ENCODE measurements at places on chromosomes 7 and 10. TPM values are rescaled to one million over a fixed set of nuclear protein-coding genes. Genes with fewer than 3 reads are reported as not detected.

- no peak for DNase-seq
Measured at GRCh38 chr7:66296001-66296521, 90.9 kb downstream of the TPST1 start.

DNA sequence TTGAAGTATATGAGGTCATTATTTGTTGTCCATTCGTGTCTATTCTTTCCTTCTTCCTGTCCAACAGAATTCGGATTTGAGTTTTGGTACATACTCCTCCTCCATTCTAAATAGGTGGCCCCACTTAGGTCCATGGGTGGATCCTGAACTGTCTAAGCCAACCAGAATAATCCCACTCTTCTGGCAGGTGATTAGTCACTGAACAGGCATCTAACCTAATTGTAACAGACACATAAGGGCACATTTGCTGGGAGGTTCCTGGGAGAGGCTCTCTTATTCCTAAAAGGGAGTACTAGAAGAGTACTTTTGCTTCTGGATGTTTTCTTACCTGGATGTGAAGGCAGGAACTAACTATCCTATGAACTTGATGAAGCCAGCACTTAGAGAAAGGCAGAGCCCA lies 16.8 kb downstream of the LRRC72 start:
- DNase-seq, result no peak

DNA sequence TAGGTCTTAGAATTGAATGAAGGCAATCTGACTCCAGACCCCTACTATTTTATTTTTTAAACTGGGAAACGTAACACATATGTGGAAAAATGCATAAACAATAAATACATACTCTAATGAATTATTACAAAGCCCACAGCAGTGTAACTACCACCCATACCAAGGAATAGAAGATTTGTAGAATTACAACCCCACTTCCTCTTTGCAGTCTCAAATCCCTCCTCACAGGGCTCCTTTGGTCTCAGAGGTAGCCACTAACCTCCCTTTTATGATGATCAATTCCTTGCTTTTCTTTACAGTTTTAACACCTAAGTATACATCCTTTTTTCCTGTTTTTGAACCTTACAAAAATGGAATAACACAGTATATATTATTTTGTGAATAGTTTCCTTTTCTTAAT lies 6.7 kb upstream of the CCDC126 start:
- no peak for DNase-seq

GRCh38 chr7:55185321-55185802 lies 166.5 kb downstream of the EGFR start:
- no peak for DNase-seq

GRCh38 chr7:146659732-146660131 lies 543.1 kb downstream of the CNTNAP2 start:
- DNase-seq, result no peak

- DNase-seq, result no peak
Measured at GRCh38 chr7:118182593-118183427, 1.2 kb upstream of the LSM8 start.

DNA sequence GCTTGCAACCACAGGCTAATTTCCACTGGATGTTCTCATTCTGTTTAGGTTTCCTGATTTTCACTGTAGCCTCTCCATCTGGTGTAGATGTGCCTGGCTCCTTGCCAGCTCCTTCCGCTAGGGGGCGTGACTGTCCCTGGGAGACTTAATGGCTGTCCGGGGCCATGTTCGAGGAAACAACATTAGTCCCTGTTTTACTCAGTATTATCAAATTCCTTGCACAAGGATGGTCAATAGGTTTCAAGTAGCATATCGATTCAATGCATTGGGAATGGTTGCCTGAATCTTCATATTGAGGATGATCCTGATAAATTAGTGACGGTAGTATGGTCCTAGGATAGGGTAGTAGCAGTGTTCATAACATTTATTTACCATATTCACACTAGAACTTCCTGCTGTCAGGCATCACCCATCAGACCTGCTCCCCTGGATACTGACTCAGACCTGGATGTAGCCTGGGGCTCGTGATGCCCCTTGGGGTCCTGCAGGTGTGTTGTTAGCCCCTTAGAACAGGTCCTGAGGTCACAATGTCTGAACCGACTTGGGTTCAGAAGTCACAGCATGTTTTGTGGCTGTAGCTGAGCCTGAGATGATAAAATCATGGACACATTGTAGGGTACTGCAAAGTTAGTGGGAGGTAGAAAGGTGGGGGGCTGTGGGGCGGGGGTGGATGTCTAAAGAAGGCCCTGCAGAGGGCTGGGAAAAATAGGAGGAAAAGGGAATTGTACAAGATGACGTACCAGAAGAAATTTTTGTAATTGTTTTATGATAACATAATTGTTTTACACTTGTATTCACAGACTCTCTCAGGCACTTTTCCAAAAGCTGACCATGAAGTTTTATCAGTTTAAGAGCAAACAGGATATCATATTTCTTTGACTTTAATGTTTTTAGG lies 8.9 kb upstream of the EXOC6 start:
- DNase-seq, result no peak

Gene SNX8
- 51.2 TPM for total RNA-seq

GRCh38 chr7:4825081-4825480 lies 36.7 kb downstream of the PAPOLB start:
- DNase-seq, result no peak

GRCh38 chr7:80833289-80834268 lies 85.3 kb downstream of the SEMA3C start:
- DNase-seq, result no peak

- no peak for DNase-seq
Measured at GRCh38 chr10:90028312-90028711, 326.9 kb downstream of the KIF20B start.

DNA sequence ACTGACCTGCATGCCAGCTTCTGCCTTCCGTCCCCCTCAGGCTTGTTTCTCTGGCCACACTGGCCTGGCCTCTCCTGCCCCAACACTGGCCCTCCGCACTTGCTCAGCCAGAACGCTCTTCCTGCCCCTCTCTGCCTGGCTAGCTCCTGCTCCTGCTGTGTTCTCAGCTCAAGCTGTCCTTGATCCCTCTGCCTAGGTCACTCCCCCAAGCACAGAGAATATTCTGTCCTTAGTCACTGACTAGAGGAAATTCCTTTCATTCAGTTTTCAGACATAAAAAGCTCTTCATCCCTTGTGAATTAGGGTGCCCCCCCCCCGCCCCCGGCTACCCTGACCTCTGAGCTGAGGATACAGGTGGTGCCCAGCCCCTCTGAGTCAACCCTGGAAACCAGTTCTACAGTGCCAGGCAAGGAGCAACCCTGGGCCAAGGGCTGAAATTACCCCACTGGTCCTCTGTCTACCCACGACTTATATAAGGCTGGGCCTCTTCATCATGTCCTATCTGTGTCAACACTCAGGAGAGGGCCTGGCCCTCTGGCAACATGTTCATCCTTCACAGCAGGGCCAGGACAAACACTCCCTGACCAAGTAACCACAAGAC lies 6.6 kb upstream of the SGPL1 start:
- no peak for DNase-seq

DNA sequence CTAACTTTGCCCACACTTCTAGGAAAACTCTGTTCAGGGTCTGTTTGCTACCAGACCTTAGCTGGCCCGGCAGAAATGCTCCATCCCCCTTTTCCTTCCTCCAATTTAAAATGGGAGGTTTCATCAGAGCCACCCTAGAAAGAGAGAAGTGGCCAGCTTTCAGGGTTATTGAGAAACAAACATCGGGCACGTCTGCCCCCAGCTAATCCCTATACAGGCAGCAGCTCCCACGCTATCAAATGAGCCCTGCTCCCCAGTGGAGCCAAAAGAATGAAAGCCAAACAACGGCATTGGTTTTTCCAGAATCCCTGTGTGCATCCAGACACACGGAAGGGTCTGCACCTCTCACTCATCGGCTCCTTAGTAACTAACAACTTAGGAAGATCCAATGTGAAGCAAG lies 132.5 kb downstream of the GRID1 start:
- DNase-seq, result no peak

DNA sequence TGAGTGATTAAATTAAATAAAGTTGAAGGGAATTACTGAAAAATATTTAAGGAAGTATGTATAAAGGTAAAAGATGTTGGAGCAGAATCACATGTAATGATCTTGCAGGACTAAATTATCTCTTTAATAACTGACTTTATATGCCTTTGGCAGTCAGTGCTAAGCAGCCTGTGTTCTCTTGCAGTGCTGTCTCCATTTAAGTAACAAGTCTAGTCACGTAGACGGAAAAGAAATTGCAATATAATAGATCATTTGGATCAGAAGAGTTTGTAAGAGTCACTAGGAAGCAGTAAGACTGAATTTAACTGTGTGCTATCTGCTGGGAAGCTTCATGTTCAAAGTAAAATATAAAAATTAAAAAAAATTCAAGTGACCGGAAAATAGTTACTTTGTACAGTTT lies 21.4 kb downstream of the BZW2 start:
- DNase-seq, result no peak

DNA sequence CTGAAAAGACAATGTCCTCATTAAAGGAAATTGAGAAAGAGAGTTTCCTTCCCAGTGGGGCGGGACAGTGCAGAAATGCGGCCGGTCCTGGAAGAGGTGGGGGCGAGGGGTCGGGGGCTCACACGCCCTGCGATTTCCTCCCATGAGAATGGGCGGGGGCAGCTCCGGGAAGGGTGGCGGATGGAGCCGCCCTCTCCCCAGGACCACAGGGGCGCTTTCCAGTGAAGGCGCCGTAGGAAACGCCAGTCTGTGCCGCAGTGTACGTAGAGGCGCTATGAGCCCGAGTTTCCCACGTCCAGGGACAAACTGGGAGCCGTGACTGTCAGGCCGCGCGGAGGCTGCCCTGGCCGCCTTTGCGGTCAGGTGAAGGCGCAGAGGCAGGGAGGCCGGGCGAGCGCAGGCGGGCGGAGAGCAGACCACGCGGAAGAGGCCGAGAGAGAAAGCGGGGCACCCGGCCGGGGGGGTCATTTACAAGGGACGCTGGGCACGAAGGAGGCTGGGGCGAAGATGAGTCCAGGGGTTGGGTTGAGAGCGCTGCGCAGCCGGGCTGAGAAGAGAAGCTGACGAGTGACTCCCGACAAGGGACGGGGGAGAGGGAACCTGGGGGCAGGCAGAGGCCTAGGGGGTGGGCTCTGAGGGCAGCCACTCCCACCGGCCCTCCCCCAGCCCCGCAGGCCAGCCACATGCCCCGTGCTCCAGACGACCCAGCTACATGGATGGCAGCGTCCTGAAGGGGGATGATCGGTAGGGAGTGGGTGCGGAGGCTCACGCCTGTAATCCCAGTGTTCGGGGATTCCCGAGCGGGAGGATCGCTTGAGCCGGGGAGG lies 45.0 kb downstream of the ALOX5 start:
- DNase-seq, result peak; percentile 84

DNA sequence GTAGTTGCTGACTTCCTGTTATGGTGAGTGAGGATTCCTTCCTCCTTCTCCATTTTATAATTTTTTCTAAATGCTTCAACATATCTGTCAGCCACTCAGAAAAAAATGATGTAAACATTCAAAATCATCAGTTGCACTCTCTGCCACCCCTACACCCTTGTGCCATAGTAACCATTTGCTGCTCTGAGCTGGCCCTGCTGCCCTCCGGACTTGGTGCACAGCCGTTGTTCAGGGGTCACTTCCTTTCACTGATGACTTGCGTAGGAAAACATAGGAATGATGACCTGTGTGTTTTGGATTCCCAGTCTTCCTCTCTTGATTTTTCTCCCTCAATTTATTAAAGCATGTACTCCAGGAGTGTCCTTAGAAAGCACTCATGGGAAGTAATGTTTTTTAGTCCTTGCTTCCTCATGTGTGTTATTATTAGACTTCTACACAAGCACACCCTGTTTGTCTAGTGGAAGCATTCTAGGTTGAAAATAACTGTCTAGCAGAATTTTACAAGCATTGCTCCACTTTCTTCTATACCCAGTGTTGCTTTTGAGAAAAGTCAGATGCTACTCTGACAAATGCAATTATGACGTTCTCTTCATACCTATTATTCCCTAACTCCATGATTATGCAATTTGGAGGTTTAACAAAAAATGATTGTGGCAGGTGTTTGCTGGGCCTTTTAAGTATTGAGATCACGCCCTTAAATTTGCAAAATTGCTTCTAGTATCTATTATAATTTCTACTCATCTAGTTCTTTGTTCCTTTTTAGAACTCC lies 62.6 kb upstream of the MTPN start:
- DNase-seq, result no peak
